Naive B cell (primary cell): ENCODE measurements at places on chromosomes 1 and 21.
A peak's percentile ranks its signal among the peaks of the same experiment; 100 is the strongest.

DNA sequence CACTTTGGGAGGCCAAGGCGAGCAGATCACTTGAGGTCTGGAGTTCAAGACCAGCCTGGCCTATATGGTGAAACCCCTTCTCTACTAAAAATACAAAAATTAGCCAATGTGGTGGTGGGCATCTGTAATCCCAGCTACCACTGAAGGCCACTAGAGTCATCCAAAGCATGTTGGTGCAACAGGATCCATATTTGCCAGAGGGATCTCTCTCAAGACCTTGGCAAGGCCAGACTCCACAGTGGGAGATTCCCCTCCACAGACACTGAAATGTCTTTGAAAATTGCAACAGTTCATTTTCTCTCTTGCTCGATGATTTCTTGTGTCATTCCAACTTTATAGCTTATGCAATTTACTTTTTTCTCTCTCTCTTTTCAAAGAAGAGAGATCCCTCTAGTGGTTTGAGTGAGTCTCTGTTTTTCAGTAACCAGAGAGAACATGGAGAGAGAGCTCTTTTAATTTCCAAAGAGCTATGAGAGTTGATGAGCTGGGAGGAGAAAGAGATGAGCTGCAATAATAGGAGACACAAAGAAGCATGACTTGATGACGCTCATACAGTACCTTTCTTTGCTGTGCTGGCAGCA, 176.8 kb upstream of the USP25 start:
- H3K27me3 ChIP-seq, result peaks cover 4% of the 10 kb centered on the region
- no peaks in the 10 kb centered on the region for H3K4me1 ChIP-seq
- DNase-seq, result peak; percentile 5

- H3K36me3 ChIP-seq, result peaks cover 10% of the 10 kb centered on the region
- H3K4me1 ChIP-seq, result peaks cover 21% of the 10 kb centered on the region
Measured at GRCh38 chr1:86915737-86916235, 1.4 kb downstream of the HS2ST1 start.

GRCh38 chr1:15436881-15437442, 1.3 kb upstream of the CTRC start:
- no peak for DNase-seq
- H3K27me3 ChIP-seq, result peaks cover 5% of the 10 kb centered on the region
- H3K4me1 ChIP-seq, result no peaks in the 10 kb centered on the region
- no peak overlapping the region for H3K4me3 ChIP-seq
- no peaks in the 10 kb centered on the region for H3K36me3 ChIP-seq

DNA sequence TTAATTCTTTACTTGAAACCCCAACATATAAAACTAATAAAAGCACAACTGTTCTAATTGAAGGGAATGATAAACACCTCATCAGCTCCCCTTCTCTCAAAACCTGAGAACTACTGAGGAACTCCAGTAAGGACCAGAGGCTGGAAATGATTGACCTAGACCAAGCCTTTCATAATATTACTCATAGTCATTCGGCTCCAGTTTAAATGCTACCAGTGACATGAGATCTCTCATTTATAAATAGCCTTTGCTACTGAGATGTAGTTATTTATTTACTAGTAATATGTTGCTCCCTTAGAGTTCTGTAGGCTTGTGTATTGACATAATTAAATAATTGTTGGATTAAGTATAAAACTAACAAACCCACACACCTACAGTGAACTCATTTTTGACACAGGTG, 209.8 kb upstream of the PRMT6 start:
- no peaks in the 10 kb centered on the region for H3K36me3 ChIP-seq
- no peaks in the 10 kb centered on the region for H3K27me3 ChIP-seq
- H3K27ac ChIP-seq, result no peak overlapping the region
- no peak for DNase-seq

- H3K4me3 ChIP-seq, result no peak overlapping the region
- H3K27me3 ChIP-seq, result peaks cover 16% of the 10 kb centered on the region
- peaks cover 5% of the 10 kb centered on the region for H3K36me3 ChIP-seq
- no peak for DNase-seq
- no peak overlapping the region for H3K27ac ChIP-seq
Measured at GRCh38 chr1:193658691-193659090, 472.3 kb upstream of the B3GALT2 start.

DNA sequence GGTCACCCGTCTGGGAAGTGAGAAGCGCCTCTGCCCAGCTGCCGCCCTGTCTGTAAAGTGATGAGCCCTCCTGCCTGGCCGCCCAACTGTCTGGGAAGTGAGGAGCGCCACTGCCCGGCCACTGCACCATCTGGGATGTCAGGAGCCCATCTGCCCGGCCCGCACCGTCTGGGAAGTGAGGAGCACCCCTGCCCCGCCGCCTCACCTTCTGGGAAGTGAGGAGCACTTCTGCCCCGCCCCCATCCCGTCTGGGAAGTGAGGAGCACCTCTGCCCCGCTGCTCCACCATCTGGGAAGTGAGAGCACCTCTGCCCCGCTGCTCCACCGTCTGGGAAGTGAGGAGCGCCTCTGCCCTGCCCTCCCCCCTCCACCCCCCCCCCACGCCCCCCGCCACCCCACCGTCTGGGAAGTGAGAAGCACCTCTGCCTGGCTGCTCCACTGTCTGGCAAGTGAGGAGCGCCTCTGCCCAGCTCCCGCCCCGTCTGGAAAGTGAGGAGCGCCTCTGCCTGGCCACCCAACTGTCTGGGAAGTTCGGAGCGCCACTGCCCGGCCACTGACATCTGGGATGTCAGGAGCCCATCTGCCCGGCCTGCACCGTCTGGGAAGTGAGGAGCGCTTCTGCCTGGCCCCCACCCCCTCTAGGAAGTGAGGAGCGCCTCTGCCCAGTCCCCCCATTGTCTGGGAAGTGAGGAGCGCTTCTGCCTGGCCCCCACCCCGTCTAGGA, 4.5 kb upstream of the ZZZ3 start:
- no peak for DNase-seq
- no peak overlapping the region for H3K27ac ChIP-seq
- H3K4me3 ChIP-seq, result peak overlapping the region; percentile 80
- H3K27me3 ChIP-seq, result no peaks in the 10 kb centered on the region
- H3K36me3 ChIP-seq, result peaks cover 8% of the 10 kb centered on the region

DNA sequence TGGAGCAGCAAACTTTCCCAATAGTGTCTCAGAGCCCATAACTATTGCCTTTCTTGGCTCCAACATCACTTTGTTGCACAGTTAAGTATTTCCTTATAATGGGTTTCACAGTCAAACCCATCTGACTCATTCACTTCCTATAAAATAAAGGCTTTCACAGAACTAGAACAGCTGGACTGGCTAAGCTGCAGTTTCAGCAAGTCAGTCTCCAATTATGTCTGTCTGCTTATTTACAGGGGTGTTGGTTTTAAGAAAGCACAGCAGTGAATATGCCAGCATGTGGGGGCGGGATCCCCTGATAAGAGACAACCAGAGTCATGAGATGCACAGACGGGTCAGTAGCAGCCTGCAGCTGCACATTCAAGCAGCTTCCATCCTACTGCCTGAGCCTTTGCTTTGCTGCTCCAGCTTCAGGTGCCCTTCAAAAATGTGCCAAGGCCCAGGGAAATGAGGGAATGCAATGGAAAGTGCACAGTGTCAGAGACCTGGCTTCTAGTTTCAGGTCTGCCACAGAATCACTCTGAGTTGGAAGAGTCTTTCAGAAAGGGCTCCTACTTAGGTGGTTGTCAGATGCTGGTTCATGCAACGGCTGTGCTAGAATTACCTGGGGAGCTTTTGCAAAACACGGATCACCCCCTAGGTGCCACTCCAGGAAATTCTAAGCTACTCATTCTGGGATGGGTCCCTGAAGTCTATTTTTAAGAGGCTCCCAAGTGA, 24.8 kb downstream of the RNF19B start:
- no peak overlapping the region for H3K4me3 ChIP-seq
- no peaks in the 10 kb centered on the region for H3K4me1 ChIP-seq
- DNase-seq, result no peak
- H3K27me3 ChIP-seq, result no peaks in the 10 kb centered on the region

DNA sequence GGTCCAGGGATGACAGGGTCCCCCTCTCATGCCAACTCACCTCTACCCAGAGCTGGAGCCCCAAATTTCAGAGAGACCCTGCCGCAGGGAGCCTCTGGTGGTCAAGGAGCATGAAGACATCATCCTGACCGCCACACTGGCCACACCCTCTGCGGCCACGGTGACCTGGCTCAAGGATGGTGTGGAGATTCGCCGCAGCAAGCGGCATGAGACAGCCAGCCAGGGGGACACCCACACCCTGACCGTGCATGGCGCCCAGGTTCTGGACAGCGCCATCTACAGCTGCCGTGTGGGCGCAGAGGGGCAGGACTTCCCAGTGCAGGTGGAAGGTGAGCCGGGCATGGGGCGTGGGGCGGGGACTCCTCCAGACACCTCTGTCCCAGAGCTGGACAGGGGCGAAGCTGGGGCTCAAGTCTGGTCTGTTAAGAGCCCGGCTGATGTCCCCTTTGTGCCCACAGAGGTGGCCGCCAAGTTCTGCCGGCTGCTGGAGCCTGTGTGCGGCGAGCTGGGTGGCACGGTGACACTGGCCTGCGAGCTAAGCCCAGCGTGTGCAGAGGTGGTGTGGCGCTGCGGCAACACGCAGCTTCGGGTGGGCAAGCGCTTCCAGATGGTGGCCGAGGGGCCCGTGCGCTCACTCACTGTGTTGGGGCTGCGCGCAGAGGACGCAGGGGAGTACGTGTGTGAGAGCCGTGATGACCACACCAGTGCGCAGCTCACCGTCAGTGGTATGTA, 66.0 kb downstream of the OBSCN start:
- H3K27me3 ChIP-seq, result no peaks in the 10 kb centered on the region
- DNase-seq, result no peak
- no peaks in the 10 kb centered on the region for H3K36me3 ChIP-seq
- H3K4me3 ChIP-seq, result no peak overlapping the region

DNA sequence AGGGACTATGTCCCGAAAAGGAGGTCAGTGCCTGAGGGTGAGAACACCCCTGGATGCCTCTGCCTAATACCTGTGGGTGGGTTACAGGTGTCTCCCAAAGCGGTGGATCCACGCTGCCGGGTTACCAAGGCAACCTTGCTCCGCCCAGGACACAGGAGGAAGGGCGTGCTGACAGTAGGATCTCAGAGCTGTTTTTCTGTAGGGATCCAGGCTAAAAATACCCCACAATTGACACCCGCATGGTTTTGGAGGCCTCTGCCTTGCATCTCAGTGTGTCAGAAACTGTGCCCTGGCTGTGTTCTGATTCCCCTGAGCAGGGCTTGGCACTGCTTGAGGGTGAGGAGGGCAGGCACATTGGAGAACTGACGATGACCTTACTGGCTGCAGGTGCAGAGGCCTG, 118.0 kb downstream of the IER5 start:
- no peaks in the 10 kb centered on the region for H3K4me1 ChIP-seq

DNA sequence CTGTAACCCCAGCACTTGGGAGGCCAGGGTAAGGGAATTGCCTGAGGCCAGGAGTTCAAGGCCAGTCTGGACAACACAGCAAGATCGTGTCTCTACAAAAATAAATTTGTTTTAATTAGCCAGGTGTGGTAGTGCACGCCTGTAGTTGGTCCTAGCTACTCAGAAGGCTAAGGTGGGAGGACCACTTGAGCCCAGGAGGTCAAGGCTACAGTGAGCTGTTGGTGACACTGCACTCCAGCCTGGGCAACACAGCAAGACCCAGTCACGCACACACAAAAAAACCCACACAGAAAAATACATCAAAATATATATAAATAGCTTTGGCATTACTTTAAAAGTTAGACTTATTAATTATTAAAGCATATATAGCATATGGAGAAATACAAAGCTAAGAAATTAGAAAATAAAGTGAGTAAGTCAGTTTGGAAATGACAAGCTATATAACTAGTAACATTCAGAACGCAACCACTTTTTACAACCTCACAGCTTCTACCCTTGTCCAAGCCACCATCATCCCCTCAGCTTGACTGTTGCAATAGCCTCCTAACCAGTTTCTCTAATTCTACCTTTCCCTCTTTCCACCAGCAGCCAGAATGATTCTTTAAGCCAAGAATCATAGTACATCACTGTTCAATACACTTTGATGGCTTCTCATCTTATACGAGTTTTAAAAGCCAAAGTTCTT, 14.5 kb downstream of the PIK3R3 start:
- H3K36me3 ChIP-seq, result no peaks in the 10 kb centered on the region
- no peaks in the 10 kb centered on the region for H3K4me1 ChIP-seq
- H3K27ac ChIP-seq, result no peak overlapping the region
- no peaks in the 10 kb centered on the region for H3K27me3 ChIP-seq

DNA sequence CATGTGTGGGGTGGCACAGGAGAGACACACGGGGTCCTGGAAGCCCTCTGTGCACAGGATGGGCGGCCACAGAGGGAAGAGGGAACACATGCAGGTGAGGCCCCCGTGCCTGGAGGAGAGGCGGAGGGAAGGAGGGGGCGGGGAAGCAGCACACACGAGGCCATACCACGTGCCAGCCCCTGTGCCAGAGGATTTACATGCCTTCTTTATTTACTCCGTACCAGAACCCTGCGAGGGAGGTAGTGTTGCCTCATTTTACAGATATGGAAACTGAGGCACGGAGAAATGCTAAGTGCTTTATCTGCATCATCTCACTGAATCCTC, 56.1 kb downstream of the ARHGEF10L start:
- H3K36me3 ChIP-seq, result no peaks in the 10 kb centered on the region
- no peaks in the 10 kb centered on the region for H3K4me1 ChIP-seq
- DNase-seq, result no peak
- no peak overlapping the region for H3K27ac ChIP-seq
- H3K27me3 ChIP-seq, result no peaks in the 10 kb centered on the region

DNA sequence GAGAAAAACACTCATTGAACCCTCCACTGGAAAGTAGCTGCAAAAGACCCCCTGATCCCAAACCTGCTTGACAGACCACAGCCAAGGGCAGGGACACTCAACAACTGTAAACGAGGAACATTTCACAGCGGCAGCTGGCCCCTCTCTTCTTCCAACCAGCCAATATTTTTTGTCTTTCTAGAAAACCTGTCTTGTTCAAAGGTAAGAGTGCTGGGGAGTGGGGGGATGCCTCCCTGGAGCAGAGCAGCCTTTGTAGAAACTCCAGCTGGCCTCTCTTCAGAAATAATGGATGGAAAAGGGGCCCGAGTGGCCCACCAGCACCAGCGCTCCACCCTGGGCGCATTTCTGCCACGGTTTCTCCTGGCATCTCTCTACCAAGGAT, 384.0 kb downstream of the RRAGC start:
- peaks cover 62% of the 10 kb centered on the region for H3K4me1 ChIP-seq
- DNase-seq, result no peak
- peaks cover 16% of the 10 kb centered on the region for H3K36me3 ChIP-seq
- H3K27ac ChIP-seq, result peak overlapping the region; percentile 99

GRCh38 chr1:245956225-245956624, 550.9 kb downstream of the SMYD3 start:
- no peak overlapping the region for H3K27ac ChIP-seq
- no peaks in the 10 kb centered on the region for H3K36me3 ChIP-seq
- H3K4me3 ChIP-seq, result no peak overlapping the region
- peak; percentile 12 for DNase-seq
- no peaks in the 10 kb centered on the region for H3K27me3 ChIP-seq
- H3K4me1 ChIP-seq, result peaks cover 14% of the 10 kb centered on the region
